ENCODE measurements at places on chromosomes 3 and 15. TPM values are rescaled to one million over a fixed set of nuclear protein-coding genes. Genes with fewer than 3 reads are reported as not detected.

UROC1 gene
- total RNA-seq = not detected

DZIP1L gene
- 6.6 TPM for total RNA-seq

WDR93 gene
- 0.41 TPM for total RNA-seq

SLCO2A1 gene
- 3.6 TPM for total RNA-seq

ATP13A5 gene
- not detected for total RNA-seq

ARHGAP31 gene
- total RNA-seq = 17.0 TPM

IMPG2 gene
- 0.07 TPM for total RNA-seq

FBXL2 gene
- total RNA-seq = 12.6 TPM

MST1 gene
- total RNA-seq = 12.4 TPM

- no peak for DNase-seq
These were observed 33.7 kb downstream of the ARMC8 start for GRCh38 chr3:138220788-138221187.

DNA sequence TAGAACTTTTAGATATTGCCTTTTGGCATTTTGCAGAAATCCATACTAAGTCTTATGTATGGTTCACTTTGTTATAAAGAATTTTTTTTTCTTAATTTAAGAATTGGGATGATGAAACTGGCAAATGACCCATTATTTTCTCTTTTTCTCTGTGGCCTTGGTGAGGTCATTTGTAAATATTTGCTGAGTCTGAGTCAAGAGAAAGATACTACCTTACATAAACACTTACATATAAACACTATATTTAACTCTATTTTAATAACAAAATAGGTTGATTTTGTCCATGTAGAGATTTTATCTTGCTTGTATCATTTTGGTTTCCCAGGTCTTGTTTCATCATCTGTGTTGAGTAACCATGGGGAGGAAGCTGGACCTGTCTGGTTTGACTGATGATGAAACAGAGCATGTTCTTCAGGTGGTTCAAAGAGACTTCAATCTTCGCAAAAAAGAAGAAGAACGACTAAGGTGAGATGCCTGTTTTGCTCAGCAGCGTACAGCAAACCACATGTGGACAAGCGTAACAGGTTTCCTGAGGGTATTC is 91.1 kb downstream of the MYRIP start:
- no peak for DNase-seq

DNA sequence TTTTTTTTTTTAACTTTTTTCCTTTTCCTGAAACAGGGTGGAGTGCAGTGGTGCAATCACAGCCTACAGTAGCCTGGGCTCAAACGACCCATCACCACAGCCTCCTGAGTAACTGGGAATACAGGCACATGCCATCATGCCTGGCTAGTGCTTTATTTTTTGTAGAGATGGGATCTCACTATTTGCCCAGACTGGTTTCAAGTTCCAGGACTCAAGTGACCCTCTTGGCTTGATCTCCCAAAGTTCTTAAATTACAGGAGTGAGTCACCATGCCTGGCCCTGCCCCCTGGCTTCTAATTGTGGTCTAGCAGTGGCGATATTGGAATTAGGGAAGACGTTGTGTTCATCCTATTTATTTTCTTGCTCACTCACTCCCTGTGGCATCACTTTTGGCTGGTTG is 1138.4 kb downstream of the SI start:
- no peak for DNase-seq

DNA sequence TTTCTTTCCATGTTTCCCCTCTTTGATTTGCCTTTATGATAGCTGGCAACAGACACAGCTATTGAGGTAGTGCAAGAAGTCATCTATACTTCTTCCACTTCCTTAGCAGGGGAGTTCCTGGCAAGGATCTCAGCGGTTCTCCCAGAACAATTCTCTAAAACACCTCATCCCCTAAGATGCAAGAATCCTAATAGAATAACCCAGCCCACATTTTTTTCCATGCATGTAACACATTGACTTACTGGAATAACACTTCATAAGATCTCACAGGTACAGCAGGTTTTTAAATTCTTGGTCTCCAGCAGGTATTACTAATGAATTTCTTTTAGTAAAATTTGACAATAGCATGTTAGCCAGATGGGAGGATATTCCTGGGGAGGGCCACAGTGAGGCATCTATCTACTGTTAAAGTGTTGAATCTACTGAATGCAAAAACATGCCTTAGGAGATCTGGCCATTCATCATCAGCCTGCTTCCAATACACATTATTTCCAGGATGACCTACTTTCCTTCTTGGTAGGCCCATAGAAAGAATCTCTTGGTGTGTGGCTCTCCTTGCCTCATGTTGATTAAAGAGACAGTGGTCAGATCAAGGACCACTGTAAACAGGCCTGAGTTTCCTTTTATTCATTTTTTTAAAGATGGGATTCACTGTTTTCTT is 78.5 kb downstream of the RAD18 start:
- DNase-seq = no peak

DNA sequence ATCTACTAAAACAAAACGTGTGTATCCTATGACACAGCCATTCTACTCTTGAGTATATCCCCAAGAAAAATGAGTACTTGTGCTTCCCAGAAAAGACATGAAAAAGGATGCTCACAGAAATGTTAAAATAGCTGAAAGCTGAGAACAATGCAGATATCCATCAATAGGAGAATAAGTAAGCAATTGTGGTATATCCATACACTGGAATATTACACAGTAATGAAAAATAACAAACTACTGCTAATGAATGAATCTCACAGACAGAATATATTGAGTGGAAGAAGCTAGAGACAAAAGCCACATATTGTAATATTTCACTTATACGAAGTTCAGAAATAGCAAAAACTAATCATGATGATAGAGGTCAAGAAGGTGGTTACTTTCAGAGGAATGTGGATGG is 83.8 kb upstream of the CTDSPL start:
- DNase-seq = no peak

- no peak for DNase-seq
These were observed 15.5 kb downstream of the MYL3 start for GRCh38 chr3:46847744-46848143.

GRCh38 chr3:5235655-5236054 is 48.1 kb downstream of the EDEM1 start:
- DNase-seq = no peak

DNA sequence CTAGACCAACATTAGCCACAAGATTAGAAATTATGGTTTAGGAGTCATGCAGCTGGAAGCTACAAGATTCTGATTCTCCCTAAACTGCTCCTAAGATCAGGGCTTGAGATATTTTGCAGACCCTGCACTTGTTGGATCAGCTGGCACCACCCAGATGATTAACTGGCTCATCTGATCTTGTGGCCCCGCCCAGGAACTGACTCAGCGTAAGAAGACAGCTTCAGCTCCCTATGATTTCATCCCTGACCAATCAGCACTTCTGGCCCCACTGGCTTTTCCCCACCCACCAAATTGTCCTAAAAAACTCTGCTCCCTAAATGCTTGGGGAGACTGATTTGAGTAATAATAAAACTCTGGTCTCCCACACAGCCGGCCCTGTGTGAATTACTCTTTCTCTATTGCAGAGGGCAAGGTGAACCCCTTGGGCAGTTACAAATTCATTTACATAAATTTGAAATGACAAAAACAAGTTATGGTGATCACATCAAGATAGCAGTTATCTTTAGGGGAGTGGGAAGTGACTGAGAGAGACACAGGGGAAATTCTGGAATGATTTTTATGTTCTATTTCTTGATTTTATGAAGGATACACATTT is 76.5 kb downstream of the CD200R1L start:
- no peak for DNase-seq

- no peak for DNase-seq
These were observed 91.1 kb upstream of the RNF7 start for GRCh38 chr3:141646760-141647561.

DNA sequence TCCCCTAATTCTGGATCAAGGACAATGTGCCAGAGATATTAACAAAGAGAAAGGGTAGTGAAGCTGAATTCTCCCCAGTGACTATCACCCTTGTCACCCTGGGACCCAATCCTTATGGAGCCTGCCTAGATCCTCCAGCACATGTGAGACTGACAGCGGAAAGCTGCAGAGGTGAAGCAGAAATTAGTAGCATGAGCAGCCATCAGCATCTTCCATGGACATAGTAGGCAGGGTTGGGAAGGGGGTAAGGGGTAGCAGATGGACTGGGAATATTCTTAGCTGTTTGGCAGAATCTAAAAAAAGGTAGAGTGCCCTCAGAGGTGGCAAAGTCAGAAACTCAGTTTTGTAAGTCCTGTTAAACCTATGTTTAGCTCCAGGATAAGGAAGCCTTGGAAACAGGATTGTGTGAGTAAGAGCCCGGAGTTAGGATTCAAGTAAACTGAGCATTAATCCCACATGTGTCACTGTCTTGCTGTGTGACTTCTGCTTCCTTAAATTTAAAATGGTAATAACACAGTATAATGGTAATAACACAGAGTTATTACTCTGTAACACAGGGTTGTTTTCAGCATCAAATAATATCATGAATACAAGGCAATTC is 14.5 kb downstream of the GOLIM4 start:
- no peak for DNase-seq

GRCh38 chr3:149386299-149386606 is 8.8 kb upstream of the TM4SF1 start:
- DNase-seq = no peak

GRCh38 chr3:162684260-162684659 is 1187.7 kb downstream of the OTOL1 start:
- no peak for DNase-seq

GRCh38 chr3:187132666-187133065 is 6.6 kb downstream of the RPL39L start:
- no peak for DNase-seq

DNA sequence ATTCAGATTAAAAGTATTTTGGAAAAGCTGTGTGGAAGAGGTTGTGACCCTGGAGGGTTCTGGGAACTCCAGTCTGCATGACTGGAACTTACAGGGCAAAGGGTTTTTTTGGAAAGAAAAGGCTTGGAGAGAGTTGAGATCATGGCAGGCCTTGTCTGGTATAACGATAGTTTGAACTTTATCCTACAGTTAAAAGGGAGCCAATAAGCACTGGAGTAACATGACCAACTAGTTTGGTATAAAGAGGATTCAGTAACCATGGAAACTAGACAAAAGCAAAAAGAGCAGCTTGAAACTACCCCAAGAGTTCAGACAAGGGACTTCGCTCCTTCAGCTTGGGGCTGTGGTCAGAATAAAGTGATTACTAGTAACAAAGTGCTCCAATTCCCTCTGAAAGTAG is 151.2 kb upstream of the TMCO5A start:
- no peak for DNase-seq

DNA sequence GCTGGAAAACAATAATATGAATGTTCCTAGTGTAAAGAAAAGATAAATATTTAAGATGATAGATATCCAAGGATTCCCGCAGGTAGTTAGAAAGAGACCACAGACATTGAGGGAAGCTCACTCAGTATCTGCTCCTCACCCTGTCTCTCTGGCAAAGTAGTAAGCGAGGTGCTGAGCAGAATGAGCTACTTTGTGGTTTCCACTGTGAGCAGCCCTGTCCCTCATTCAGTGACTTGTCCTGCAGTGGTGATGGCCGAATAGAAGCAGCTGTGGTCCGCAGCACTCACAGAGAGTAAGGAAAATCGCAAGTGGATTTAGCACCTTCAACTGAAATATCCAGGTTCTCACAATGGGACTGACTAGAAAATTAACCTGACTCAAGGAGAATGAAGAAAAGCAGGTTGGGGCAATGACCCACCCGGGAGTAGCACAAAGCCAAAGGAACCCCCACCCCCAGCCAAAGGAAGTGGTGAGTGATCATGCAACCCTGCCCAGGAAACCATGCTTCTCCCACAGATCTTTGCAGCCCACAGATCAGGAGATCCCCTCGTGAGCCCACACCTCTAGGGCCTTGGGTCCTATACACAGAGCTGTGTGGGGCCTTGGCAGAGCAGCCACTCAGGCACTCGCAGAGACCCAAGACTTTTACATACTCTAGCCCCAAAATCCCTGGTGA is 21.8 kb upstream of the SLC25A38 start:
- DNase-seq = no peak

GRCh38 chr3:52681596-52681995 is 4.1 kb downstream of the PBRM1 start:
- no peak for DNase-seq

DNA sequence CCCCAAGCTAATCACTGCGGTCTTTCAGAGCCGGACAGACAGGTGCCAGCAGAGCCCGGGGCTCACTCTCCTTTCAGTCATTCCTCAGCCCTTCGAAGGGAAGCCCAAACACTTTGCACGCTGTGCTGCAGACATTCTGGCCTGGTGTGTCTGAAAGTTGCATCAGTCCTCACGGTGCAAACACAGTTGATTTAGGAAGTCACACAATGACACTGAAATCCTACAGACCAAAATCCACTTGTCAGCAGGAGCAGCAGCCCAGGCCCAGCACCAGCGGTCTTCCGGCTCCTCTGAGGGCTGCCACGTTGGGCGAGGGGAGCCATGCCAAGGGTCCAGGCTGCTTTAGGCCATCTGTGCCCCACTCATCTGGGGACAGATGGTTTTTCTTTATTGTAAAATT is 61.6 kb downstream of the RGMA start:
- DNase-seq = no peak

- DNase-seq = no peak
These were observed 70.0 kb upstream of the UBE2E1 start for GRCh38 chr3:23735535-23736326.

DNA sequence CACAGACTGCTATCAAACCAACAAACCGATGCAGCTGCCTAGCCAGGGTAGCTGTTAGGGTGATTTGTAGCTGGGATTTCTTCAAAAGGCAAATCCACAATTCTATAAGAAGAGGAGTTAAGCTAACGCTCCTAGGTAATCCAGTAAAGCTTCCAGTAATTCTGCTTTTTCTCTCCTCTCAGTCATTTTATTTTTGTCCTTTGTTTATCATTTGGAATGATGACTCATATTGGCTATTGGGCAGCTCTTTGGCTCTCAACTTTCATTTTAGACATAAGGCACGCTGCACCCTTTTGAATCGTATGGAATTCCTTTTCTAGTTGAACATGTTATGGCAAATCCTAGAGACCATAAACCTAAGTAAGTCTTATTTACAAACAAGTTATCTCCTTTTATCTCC is 53.2 kb upstream of the PPARG start:
- no peak for DNase-seq

Data from kidney epithelial cell (primary cell).